ENCODE measurements at places on chromosomes 6 and 20. TPM values are rescaled to one million over a fixed set of nuclear protein-coding genes. Genes with fewer than 3 reads are reported as not detected.

Gene NRSN1
- not detected for total RNA-seq

Gene DPPA5
- total RNA-seq, result not detected

Gene GGTLC1
- not detected for total RNA-seq

Gene ENPP4
- 41.8 TPM for total RNA-seq

Gene GJE1
- total RNA-seq, result not detected

Gene ULBP3
- total RNA-seq, result not detected

Gene ATP6V1G2
- total RNA-seq, result 0.51 TPM

Gene INSM1
- total RNA-seq, result not detected

Gene SNAI1
- total RNA-seq, result 1.3 TPM

Gene PPP1R14C
- 15.8 TPM for total RNA-seq

Gene CGA
- total RNA-seq, result not detected

Gene SLC22A1
- total RNA-seq, result 0.89 TPM

Gene MROH8
- 4.4 TPM for total RNA-seq

Gene FAM217A
- not detected for total RNA-seq

Gene CLIC5
- 97.0 TPM for total RNA-seq

Gene R3HDML
- not detected for total RNA-seq

Gene SPATS1
- not detected for total RNA-seq

Gene SOX18
- total RNA-seq, result 5.3 TPM

Gene EPPIN
- not detected for total RNA-seq

Gene SDCBP2
- total RNA-seq, result 2.2 TPM

Gene MYH7B
- total RNA-seq, result 4.2 TPM

Gene PMEPA1
- 4.2 TPM for total RNA-seq

Gene VIP
- total RNA-seq, result not detected

Gene BTN1A1
- not detected for total RNA-seq

Gene CSTF1
- total RNA-seq, result 23.2 TPM

Gene SLC2A10
- total RNA-seq, result 0.36 TPM

Gene GPSM3
- total RNA-seq, result 2.9 TPM

Gene STMN3
- 0.51 TPM for total RNA-seq

Gene LY6G5C
- not detected for total RNA-seq

Gene NCOA7
- 8.9 TPM for total RNA-seq

Gene CST3
- total RNA-seq, result 1,821 TPM

Gene COL11A2
- total RNA-seq, result 0.33 TPM

Gene SLC52A3
- total RNA-seq, result 0.36 TPM

Gene FAM217B
- 6.9 TPM for total RNA-seq

Gene CALHM4
- not detected for total RNA-seq
